Central memory CD4-positive, alpha-beta T cell (primary cell): ENCODE measurements at places on chromosomes 3 and 15.

GRCh38 chr3:16326724-16327349 is 61.8 kb downstream of the OXNAD1 start:
- DNase-seq: no peak

GRCh38 chr3:168141405-168141998 is 45.8 kb upstream of the GOLIM4 start:
- DNase-seq: no peak

DNA sequence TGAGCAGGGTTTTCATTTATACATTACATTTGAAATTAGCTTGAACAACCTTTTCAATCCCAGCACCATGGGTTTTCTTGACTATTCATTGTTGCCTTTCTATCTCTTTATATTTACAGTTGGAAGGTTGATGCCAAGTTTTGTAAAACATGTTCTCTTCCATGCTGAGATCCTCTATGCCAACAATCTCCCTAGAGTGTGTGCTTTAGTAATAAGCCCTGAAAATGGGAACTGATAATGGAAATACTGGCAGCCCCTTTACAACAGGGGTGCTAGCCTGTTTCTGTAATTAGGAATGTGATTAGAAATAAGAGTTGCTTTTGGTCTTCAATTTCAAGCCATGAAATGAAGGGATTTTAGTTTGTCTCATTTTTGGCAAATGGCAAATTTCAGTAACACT is 239.9 kb upstream of the NAALADL2 start:
- no peak for DNase-seq

GRCh38 chr3:194620196-194620595 is 13.0 kb downstream of the TMEM44 start:
- DNase-seq: no peak

DNA sequence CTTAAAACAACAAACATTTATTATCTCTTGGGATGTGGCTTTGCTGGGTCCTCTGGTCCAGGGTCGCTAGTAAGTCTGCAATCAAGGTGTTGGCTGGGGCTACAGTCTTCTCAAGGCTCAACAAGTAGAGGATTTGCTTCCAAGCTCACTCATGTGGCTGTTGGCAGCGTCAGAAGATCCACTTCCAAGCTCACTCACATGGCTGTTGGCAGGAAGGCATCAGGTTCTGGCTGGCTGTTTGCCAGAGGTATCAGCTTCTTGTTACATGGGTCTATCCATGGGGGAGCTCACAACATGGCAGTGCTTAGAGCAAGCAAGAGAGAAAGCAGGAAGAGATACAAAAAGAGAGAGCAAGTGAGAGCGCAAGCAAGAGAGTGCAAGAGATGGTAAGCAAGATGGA is 15.0 kb upstream of the BNC1 start:
- no peak for DNase-seq

DNA sequence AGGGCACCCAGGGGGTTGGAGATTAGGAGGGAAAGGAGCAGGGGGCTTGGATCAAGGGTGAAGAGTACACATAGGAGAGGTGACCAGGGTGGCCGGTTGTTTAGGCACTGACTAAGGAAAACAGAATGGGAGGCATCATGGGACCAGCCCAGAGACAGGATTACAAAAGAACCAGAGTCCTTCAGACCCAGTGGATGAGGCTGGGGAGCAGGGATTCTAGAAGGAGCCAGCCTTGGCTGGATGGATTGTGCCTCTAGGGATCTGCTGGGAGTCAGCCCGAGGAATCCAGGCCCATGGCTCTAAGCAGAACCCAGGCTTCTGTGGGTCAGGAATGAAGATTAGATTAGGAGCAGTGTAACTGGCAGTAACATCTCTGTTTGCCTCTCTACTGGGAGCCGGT is 98.6 kb downstream of the ARNT2 start:
- no peak for DNase-seq

- no peak for DNase-seq
Observed at GRCh38 chr3:183378951-183379350, 49.5 kb downstream of the MCF2L2 start.

- DNase-seq: no peak
Observed at GRCh38 chr15:44595656-44596510, 58.9 kb downstream of the EIF3J start.

- DNase-seq: no peak
Observed at GRCh38 chr15:41011055-41011815, 58.0 kb downstream of the CHAC1 start.

DNA sequence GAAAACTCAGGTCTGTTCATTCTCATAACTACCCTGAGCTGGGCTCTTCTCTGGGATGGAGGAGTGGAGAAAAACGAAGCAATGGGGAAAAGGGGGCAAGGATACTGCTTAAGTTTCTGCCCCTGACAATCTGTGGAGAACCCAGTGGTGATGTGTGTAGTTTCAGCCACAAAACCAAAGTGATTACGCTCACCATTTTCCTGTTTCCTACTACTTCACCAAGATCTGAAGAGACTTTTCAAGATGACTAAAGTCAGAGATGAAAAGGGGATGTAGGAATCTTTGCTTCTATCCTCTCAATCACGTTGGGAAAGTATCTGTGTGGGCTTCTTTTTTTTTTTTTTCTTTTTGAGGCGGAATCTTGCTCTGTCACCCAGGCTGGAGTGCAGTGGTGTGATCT is 8.3 kb upstream of the UBE2E1 start:
- DNase-seq: no peak

GRCh38 chr3:46719735-46720271 is 2.1 kb upstream of the PRSS50 start:
- no peak for DNase-seq

DNA sequence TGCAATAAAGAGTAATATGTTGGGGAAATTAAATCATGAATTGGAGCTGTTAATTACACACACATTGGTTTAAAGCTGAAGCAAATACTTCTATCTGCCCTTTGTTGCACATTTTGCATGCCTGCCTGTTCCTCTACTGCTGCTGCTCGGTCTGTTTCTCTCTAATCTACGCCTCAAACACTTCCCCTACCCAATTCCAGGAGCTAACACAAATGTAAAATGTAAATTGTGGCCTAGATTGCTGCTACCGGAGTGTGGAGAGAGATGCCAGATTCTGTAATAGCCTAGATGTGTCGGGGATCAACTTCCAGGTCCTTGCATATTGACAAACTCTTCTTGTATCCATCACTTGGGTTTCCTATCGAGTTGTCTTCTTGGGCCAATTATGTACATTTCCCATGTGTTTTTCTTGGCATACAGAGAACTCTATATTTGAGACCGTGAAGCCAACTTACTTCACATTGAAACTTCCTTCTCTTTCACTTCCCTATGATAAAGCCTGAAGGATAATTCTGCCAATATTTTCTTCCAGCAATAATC is 450.4 kb upstream of the NR2F2 start:
- no peak for DNase-seq

GRCh38 chr15:62067448-62068044 is 769 bp downstream of the C2CD4A start:
- DNase-seq: no peak

GRCh38 chr3:21421096-21421495 is 329.9 kb downstream of the ZNF385D start:
- no peak for DNase-seq

- DNase-seq: no peak
Observed at GRCh38 chr3:161851941-161852566, 355.4 kb downstream of the OTOL1 start.

DNA sequence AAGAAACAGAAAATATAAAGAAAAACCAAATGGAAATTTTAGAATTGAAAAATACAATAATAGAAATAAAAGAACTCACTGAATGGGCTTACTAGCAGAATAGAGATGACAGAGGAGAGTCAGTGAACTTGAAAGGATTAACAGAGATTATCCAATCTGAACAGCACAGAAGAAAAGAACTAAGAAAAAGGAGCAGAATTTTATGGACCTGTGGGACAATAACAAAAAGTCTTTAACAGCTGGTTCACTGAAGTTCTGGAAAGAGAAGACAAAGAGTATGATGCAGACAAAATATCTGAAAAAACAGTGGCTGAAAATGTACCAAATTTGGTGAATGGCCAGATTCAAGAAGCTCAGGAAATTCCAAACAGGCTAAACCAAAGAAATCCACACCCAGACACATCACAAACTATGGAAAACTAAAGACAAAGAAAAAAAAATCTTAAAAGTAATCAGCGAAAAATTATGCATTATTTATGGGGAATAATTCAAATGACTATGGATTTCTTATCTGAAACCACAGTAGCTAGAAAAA is 9.7 kb upstream of the GNB5 start:
- no peak for DNase-seq

DNA sequence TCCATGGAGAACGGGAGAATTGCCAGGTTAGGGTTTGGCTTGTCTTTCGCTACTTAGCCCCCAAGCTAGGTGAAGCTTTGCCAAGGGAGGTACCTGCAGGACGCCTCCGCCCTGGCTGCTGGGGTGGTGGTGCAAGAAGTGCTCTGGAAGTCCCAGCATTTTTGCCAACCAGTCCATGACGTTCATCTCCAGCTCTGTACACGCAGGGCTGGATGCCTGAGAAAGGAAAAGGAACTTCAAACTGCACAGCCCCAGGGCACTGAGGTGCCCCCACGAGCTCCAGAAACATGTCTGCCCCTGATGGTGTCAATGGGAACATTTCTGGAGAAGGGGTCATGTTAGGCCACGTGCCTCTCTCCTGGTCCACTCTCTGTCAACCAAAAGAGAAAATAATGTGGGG is 8.2 kb downstream of the HDC start:
- no peak for DNase-seq

GRCh38 chr3:195270817-195271409 is at the start of gene XXYLT1:
Gene XXYLT1 (minus strand): TSS chr3:195271159. CDS start chr3:195271058, 101 bp downstream.
- DNase-seq: peak; percentile 86
